ENCODE measurements at places on chromosomes 3 and 15.

DNA sequence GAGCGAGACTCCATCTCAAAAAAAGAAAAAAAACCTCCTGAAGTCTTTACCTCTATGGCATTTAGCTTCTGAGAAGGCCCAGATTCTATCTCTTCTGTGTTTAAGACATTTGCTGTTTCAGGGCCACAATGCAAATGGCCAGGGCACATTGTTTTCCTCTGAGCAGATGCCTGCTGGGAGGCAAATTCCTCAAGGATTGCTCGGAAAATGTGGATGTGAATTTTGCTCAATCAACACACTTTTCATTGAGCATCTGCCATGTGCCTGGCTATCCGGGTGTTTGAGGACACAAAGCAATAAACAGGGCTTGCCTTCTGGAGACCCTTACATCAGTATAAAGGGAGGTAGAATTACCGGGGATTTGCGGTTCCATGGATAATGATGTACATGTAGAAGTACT is 20.0 kb downstream of the TRIM71 start:
- no peak for DNase-seq

- no peak for DNase-seq
Measured at GRCh38 chr15:92930776-92931175, 30.7 kb downstream of the CHD2 start.

- DNase-seq = no peak
Measured at GRCh38 chr3:149658744-149659497, 1.1 kb upstream of the WWTR1 start.

DNA sequence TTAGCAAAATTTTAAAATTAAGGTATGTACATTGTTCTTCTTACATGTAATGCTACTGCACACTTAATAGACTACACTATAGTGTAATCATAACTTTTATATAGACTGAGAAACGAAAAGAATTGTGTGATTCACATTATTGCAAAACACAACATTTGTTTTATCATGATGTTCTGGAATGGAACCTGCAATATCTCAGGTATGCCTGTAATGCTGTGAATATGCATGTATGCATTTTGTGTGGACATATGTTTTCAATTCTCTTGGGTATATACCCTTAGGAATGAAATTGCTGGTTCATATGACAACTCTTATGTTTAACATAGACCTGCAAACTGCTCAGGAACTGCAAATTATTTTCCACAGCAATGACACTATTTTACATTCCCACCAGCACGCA is 38.6 kb upstream of the TJP1 start:
- DNase-seq = no peak

GRCh38 chr3:106862067-106862466 is 515.2 kb upstream of the CCDC54 start:
- DNase-seq = no peak
